Motor neuron (in vitro differentiated cells): ENCODE measurements at places on chromosomes 5 and 9.

GRCh38 chr5:122218778-122219177, 89.4 kb downstream of the ZNF474 start:
- ATAC-seq: no peak

DNA sequence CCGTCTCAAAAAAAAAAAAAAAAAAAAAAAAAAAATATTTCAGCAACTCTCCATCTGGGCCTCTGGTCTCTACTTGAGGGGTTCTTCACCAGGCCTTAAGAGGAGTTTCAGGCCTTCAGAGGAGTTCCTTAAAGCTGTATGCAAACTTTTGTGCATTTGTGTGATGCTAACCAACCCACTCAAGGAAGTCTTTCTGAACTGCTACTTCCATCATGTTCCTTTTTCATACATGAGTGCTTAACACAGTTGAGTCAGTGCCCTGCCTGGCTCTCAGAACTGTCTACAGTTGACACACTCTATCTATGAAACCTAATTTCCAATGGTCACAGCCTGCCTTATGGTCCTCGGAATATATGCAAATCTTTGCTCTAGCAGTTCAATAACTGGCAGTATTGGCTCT, 146.5 kb downstream of the MEF2C start:
- ATAC-seq: no peak

- no peak for ATAC-seq
Observed at GRCh38 chr5:73935719-73936118, 309.7 kb downstream of the ARHGEF28 start.

- ATAC-seq: no peak
Observed at GRCh38 chr9:15317836-15318235, 10.8 kb upstream of the TTC39B start.

DNA sequence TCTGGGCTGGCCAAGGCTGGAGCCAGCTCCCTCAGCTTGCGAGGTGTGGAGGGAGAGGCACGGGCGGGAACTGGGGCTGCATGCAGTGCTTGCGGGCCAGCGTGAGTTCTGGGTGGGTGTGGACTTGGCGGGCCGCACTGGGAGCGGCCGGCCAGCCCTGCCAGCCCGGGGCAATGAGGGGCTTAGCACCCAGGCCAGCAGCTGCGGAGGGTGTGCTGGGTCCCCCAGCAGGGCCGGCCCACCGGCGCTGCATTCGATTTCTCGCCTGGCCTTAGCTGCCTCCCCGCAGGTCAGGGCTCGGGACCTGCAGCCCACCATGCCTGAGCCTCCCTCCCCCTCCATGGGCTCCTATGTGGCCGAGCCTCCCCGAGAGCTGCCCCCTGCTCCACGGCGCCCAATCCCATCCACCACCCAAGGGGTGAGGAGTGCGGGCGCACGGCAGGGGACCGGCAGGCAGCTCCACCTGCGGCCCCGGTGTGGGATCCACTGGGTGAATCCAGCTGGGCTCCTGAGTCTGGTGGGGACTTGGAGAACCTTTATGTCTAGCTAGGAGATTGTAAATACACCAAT, 302.6 kb upstream of the ADAMTS16 start:
- ATAC-seq: no peak

GRCh38 chr5:156473269-156473908, 146.4 kb downstream of the SGCD start:
- no peak for ATAC-seq

DNA sequence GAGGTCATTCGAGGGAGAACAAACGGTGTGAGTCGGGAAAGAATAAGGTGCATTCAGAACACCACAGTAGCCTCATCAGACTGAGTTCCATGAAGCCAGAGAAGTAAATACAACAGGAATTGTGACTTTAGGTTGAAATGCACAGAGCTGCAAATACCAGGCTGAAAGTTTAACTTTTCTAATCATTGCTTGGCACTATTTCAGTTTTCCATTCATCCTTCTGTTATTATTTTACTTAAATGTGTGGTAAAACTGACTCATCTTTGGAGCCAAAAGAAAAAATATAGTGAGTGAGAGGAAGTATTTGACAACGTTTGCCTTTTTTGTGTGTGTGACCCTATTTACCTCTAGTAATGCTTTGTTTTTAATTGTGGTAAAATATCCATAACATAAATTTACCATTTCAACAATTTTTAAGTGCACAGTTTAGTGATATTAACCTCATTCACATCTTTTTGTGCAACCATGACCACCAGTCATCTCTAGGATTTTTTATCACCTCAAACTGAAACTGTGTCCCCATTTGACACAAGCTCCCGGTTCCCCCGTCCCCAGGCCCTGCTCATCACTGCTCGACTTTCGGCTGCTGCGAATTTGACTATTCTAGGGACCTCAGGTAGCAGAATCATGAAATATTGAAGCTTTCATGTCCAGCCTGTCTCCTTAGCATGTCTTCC, 166.8 kb downstream of the HSD17B3 start:
- ATAC-seq: no peak

GRCh38 chr5:32600054-32600622, 14.8 kb downstream of the SUB1 start:
- no peak for ATAC-seq

DNA sequence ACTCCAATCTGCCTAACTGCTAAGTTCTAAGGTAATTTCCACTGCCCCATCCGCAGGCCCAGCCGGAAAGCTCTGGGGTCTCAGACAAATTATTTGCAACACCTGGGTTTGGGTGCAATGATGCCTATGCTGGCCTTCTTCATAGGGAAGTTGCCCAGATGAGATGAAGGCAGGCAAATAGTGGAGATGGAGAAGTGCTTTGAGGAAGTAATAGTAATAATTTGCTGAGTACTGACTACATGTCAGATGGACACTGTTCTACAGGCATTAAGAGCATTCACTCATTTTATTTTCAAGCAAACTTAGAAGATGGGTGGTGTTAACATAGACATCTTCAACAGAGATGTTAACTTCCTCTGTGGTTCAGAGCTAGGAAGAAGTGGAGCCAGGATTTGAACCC, 3.8 kb downstream of the PCDH12 start:
- ATAC-seq: no peak

DNA sequence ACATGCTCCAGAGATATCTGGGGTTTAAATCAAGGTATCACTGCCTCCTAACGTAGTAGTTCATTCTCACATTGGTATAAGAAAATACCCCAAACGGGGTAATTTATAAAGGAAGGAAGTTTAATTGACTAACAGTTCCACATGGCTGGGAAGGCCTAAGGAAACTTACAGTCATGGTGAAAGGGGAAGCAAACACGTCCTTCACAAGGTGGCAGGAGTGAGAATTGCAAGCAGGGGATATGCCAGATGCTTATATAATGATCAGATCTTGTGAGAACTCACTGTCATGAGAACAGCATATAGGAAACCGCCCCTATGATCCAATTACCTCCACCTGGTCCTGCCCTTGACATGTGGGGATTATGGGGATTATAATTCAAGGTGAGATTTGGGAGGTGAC, 1280.2 kb upstream of the C9orf72 start:
- no peak for ATAC-seq

GRCh38 chr5:60447488-60447920, 252.5 kb downstream of the DEPDC1B start:
- no peak for ATAC-seq

DNA sequence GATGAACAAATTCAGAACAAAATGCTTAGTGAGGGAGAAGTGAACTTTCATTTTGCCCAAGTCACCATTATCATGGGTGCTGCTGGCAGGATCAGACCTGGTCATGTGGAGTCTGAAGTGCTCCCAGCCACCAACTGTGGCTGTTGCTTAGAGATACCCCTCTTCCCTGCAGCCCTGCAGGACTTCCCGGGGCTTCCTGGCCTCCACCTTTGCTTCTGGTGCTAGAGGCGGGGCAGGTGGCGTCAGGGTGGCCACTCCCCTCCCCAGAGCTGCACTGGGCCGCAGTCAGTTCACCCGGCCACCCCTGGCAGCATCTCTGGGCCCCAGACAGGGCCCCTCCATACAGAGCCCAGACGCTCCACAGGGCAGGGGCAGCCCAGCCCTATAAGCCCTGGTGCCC, 30.0 kb upstream of the SLC12A7 start:
- peak; percentile 46 for ATAC-seq

DNA sequence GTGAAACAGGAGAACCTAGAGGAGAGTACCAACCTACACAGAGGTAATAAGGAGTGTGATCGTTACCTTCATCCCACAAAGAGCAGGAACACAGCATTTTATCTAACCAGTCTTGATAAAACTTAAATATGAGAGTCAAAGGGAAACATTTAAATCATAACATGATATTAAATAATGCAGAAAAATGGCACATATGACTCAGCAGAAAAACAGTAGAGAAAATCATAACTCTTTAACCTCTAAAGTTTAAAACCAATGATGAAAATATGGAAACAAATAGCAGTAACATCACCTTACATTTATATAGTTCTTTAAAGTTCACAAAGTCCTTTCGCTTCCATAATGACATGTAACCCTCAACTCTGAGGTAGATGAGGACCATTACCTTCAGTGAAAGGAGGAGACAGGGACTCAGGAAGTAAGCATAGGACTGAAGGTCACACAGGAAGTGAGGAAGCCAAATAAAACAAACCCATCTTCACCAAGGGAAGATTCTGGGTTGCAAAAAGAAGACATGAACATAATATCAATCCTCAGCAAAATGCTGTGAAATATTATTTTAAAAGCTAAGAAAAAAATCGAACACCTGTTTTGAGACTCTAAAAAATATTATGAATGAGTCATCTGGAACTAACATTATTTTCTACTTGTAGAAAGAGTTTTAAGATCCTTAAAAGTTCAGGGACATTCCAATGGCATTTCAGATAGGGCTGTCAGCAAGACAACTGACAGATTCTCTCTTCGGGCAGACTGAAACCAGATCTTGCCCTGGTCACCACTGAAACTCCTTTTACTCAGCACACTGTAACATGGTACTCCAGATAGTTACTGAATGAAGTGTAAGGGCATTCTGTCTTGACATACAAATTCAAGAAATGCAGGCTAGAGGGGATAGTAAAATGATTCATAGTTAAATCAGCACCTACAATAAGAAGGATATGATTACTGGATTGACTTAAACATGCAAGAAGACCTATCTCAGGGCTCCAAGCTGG, 148.5 kb downstream of the EPB41L4A start:
- ATAC-seq: no peak

- no peak for ATAC-seq
Observed at GRCh38 chr5:43675357-43675756, 72.4 kb downstream of the NNT start.

DNA sequence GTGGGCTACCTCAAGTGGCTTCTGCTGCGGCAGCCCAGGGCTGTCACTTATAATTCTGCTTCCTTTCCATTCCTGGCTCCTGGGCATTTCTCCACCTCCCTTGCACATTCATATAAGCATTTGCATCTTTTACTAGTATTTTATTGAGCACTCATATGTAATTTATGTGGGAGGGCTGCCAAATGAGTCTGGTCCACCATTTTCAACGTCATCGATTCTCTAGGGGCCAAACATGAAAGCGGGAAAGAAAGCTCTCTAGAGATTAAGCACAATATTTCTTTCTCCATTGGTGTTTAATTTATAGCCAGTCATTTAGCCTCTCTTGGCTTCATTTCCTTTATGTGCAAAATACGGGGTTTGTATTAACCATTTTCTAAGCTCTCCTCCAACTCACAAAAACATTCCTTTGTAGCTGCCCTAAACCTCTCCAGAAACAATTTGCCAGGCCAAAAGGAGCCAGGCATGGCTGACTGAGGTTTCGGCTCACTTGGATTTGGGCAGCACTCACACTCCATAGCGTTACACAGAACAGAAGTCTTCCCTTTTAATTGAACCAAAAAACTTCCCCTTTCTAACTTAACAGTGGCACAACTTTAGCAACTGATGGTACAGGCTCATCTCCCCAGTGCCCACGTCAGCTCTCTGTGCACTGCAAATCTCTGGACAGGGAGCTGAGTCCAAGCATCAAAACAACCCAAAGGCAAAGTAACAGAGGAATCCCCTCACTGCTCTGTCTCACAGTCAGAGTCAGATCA, 183.5 kb downstream of the ROR2 start:
- no peak for ATAC-seq

GRCh38 chr9:134666831-134667230, 25.2 kb downstream of the COL5A1 start:
- peak; percentile 32 for ATAC-seq

DNA sequence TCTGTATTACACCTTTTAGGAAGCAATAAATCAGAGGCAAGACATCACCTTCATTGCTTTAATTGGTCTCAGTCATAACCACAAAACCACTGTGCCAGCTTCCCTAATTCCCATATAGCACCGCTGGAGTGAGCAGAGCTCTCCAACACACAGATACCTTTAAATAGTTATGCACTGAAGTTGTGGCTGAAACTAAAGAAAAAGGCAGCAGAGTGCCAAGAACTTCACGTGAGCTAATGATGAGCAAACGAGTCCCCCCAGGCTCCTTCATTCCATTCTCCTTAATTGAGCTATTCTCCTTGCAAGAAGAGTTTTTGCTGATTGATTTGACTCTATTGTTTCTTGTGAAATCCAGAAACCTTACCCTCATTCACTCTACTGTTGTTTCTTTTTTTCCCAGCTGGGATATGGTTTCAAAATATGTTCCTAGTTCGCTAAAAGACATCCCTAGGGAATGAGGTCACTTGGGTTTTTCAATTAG, 501.5 kb downstream of the SPATA31D1 start:
- peak; percentile 17 for ATAC-seq

GRCh38 chr5:151195622-151196021, 28.3 kb downstream of the CCDC69 start:
- no peak for ATAC-seq

DNA sequence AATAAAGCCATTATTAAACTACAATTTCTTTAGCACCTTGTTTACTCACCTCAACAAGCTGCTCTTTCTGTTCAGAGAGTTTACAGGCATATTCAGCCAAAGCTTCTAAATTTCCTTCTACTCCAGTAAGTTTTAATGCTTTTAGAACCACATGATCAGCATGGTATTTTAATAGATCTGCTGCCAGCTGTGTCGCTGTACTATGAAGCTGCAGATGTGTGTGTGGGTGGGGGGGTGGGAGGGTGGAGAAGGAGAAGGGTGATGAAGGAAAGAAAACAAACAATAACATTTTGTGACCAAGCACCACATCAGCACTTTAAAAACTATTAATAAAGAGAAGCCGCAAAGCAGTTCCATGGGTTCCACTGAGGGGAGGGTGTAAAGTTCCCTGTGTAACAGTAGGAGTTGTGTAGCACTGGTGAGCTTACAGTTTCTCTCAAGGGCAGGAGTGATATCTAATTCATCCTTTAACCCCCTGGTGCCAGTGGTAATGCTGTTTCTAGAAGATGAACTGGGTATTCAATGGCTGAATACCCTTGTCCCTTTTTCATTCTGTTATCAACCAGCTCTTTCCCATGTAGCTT, 38.5 kb downstream of the ABITRAM start:
- ATAC-seq: no peak

DNA sequence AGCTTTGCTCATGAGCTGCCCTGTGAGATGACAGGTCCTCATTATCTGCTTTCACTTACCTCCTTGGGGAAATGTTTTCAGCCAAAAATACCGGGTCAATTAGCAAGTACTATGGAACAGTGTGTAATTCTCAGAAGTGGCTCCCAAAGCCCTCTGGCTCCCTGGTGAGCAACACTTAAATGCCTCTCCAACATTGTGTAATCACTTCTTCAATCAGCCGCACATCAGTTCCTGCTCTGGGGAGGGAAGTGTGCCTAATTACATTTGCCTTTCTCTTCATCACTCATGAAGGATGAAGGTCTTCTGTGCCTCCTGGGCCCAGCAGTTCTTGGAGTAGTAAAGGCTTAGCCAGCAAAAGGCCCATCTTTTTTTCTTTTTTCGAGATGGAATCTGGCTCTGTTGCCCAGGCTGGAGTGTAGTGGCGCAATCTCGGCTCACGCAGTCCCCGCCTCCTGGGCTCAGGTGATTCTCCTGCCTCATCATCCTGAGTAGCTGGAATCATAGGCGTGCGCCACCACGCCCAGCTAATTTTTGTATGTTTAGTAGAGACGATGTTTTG, 23.1 kb downstream of the NIM1K start:
- ATAC-seq: no peak
